Psoas muscle (tissue), 8 donors: ENCODE measurements at places on chromosomes 3 and 15. TPM values are rescaled to one million over a fixed set of nuclear protein-coding genes. Genes with fewer than 3 reads are reported as not detected.

- DNase-seq, result no peak
Observed at GRCh38 chr3:193945143-193945542, 190.8 kb upstream of the HES1 start.

DNA sequence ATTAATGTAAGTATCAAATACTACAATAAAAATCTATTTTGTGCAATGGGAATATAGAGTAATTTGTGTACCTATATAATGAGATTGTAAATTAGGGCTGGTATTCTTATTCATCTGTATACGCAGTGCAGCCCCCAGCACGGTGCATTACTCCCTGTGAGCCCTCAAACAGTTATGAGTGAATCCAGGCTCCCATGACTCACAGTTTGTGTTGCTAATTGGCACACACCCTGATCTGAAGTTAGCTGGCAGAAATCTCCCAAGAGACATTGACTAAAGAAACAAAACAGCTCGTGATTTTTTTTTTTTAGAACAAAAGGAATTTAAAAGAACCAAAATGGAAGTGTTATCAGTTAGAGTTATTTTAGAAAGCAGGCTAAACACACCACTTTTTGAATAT is 15.7 kb downstream of the GK5 start:
- no peak for DNase-seq

DNA sequence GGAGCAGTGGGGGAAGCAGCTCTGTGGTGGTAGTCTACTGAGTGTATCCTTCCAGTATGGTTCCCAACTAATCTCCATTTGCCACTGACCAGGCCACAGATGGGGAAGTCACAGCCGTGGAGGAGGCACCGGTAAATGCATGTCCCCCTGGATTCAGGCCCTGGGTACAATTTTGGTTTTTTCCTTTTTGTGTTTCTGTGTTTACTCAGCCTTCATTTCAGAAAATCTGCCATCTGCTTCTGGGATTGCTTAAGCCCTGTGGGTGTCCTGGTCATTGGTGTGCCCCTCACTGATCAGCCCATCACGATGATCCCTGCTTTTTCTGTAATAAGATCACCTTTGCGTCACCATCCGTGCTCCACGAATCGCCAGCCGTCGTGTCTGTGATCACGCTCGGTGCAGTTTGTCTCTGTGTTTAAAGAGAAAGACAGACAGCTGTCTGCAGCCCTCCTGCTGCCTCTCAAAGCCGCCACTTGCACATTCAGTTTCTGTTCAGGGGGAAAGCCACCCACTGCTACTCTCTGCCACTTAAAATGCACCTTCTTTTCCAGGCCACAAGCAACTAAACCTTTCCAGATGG is 68.9 kb downstream of the DNASE1L3 start:
- DNase-seq, result no peak

GRCh38 chr15:29410338-29410737 is 140.7 kb upstream of the NSMCE3 start:
- no peak for DNase-seq

DNA sequence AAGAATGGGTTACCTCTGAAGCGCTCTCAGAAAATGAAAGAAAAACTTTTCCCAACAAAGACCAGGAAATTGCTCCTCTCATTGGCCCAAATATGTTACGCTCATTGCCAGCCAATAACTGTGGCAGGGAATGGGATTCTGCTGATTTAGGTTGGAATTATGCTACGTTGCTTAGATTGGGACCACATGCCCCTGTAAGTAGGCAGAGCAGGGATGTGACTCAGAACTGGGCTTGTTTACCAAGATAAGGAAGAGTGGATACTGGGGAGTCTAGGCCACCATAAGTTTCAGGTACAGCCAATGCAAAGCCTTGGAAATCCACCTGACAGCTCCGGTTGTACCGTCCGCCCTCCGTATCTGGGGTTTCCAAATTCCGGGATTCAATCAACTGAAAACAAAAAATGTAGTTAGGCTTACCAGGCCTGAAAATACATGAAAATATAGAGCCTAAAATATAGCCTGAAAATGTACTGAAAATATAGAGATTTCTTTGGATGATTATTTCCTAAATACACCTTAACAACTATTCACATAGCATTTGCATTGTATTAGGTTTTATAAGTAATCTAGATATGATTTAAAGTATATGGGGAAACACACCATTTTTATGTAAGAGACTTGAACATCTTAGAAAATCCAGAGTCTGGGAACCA is 1.5 kb upstream of the TCF12 start:
- DNase-seq, result no peak

DNA sequence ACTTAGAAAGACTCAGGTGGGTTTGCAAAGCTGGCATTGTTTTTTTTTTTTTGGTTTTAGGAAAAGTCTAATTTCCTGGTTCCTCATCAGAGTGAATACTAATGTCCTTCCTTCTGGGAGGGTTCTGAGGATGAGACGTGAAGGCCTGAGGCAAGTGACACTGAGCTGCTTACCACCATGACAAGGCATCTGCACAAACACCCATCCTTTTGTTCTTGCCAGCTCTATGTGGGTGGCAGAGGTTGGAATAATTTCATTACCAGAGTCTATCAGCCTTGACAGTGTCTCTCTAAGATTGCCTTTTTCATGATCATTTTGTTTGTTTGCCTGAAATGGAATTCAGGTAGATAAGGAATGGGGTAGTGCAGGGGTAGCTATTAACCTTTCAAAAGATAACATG is 17.1 kb downstream of the RTP4 start:
- no peak for DNase-seq

Gene NPAP1
- not detected for polyA plus RNA-seq

- no peak for DNase-seq
Observed at GRCh38 chr3:87186608-87187159, 40.4 kb upstream of the CHMP2B start.

- DNase-seq, result no peak
Observed at GRCh38 chr3:84567796-84568195, 391.0 kb upstream of the CADM2 start.
